ENCODE measurements at places on chromosomes 6 and 20.

DNA sequence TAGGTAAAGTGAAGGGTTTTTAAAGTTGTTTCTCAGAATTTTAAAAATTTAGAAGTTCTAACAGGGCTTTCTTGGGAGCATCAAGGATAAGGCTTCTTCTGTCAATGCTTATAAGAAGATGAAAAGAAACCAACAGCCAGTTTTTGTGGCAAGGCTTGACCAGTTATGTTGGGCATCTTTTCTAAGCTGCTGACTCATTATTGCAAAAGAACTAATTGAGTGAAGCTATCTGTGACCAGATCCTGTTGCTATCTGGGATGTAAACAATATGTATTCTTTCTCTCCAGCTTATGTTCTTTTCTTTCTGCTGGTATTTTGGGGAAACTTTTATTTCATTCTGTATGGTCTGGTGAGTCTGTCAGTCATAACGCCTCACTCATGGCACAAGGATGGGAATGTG lies 643.8 kb downstream of the HDGFL1 start:
- DNase-seq, result no peak

DNA sequence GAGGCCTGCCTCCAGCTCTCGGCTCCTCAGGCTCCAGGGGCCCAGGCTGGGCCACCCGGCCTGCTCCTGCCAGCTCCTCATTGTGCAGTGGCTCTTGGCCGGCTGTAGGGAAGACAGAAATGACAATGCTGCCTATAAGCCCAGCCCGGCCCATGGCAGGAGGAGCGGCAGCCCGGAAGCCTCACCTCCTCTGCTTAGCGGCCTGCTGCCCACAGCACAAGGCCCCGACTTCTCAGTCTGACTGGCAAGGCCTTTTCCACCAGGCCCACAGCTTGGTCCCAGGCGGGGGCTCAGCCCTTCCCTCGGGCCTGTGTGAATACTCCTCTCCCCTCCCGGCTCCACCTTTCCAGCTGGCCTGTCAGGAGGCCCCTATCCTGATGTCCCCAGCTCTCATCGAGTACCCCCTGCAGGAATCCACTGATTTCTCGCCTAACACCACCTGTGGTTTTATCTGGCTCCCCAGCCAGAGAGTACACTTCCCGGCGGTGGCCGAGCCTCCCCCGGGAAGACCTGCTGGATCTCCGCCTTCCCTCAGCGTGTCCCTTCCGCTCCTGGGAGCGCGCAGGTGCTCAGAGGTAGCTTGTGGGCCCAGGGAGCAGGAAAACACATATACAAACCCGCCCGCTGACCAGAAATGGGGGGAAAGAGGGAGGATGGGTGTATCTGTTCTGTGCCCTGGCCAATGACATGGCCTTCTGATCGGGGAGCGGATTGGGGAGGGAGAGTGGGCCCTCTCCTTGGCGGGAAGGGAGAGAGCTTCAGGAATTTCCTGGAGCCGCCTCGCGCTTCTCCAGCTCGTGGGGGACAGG lies 963 bp downstream of the DDRGK1 start:
- DNase-seq, result no peak

- DNase-seq, result no peak
Measured at GRCh38 chr20:35007891-35008290, 52.2 kb downstream of the MYH7B start.

GRCh38 chr6:41571021-41571780 lies 25.0 kb downstream of the FOXP4 start:
- DNase-seq, result no peak

DNA sequence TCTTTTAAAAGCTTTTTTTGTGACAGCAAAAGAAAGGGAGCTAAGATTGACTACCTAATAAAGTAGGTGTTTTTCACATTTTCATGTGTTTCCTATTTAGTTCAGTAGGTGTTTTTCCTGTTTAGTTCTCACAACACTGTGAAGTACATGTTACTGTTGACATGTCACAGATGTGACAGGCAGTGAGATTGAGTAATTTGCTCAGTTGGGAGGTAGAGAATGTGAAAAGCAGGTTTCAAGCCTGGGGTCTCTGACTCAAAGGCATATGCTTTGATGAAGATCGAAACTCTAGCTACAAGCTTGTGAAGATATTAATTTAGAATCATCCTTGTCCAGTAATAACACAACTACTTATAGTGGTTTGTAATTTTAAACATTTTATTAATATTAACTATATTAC lies 43.1 kb downstream of the SLX4IP start:
- no peak for DNase-seq

- DNase-seq, result no peak
Measured at GRCh38 chr20:46631212-46631869, 19.9 kb downstream of the SLC13A3 start.

DNA sequence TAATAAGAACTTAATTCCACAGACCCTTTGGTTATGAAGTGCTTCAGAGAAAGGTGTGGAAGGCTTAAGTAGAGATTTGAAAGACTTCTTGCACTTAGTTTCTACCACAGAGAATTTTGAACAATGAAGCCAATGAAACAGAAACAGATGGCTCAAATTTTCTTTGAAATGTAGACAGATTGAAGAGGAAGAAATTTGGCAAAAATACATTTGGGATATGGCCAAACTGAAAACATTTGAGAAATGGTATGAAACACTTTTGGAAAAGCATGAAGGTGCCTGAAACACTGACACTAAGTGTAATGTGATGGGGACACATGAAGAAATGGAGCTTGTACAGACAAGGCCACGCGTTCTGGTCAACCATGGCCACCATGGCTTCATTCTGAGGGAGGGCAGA lies 272.4 kb upstream of the EXOC2 start:
- peak; percentile 50 for DNase-seq

DNA sequence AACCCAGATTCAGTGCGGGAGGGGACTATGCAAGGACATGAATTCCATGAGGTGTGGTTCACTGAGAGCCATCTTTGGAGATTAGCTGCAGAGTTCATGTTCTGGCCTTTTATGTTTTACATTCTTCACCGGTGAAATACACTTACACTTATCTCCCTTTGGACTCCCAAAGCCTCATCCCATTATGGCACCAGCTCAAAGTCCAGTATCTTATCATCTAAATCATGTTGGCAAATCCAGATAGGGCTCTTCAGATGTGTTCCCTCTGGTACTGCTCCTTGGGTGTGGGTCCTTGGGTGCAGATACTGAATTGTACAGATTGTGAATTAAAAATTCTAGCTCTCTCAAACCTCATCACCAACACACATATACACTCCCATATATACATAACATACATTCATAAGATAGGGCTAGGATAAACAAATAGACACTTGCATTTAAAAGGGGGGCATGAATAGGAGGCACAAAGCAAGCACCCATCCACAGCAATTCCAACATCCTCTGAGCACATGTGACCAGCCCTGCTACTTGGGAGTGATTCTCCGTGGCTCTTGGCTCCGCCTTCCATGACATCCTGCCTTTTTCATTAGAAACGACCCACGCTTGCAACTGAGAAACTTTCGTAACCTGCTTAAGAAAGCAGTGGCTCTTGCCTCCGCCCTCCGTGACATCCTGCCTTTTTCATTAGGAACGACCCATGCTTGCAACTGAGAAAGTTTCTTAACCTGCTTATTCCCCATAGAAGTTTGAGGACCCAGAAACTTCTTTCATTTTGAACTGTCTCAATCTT lies 53.6 kb upstream of the LRRC1 start:
- DNase-seq, result no peak

GRCh38 chr6:335572-335971 lies 43.3 kb downstream of the DUSP22 start:
- no peak for DNase-seq

GRCh38 chr20:20225325-20226043 lies 142.4 kb upstream of the INSM1 start:
- no peak for DNase-seq

DNA sequence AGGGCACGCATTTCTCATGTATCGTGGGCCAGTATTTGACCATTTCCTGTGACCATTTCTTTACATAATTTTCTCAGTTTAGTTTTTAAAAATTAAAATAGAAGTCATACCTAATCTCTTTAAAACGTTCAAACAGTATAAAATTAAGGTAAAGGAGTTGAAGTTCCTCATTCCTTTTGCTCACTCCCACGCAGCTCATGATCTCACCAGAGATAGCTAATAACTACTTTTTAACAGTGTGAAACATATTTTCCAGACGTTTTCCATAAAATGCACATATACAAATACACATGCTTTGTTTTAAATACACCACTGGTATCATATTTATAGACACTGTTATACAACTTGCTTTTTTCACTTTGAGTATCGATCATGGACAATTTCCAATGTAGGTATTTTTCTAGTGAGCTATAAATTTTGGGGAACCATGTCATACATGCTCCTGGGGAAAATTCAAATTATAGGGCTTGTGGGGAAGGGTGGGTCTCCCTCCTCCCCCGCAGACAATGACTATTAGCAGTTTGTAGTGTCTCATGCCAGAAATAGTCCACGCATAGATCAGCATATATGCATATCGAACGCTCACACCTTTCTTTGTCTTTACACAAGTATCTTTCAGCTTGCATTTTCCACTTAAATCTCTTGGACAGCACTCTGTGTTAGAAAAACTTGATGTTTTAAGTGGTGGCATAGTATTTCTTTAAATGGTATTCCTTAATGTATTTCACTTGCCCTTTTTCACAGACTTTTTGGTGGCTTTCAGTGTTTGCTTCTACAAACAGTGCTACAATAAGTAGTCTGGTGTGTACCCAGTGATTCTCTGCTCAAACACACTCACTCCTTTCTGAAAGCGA lies 145.5 kb upstream of the ZNF217 start:
- no peak for DNase-seq

GRCh38 chr6:77448546-77448945 lies 14.7 kb downstream of the HTR1B start:
- DNase-seq, result no peak

DNA sequence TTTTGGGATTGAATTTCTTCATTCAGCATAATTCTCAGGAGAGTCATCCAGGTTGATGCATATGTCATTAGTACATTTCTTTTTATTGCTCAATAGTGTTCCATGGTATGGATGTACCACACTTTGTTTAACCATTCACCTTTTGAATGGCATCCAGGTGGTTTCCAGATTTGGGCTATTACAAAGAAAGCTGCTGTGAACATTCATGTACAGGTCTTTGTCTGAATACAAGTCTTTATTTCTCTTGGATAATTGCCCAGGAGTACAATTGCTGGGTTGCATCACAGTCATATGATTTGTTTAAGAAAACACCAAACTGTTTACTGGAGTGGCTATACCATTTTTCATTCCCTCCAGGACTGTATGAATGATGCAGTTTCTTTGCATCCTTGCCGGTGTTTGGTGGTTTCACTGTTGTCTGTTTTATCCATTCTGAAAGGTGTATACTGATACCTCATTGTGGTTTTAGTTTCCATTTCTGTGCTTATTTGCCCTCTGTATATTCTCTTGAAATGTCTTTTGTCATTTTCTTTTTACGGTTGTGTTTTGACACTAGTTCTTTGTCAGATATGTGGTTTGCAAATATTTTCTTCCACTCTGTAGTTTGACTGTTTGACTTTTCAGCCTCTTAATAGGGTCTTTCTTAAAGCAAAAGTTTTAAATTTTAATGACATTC lies 8.8 kb downstream of the CDKAL1 start:
- DNase-seq, result no peak

- no peak for DNase-seq
Measured at GRCh38 chr6:24358219-24358821, 461 bp upstream of the DCDC2 start.

- no peak for DNase-seq
Measured at GRCh38 chr6:26457264-26457805, 420 bp upstream of the BTN2A1 start.

- no peak for DNase-seq
Measured at GRCh38 chr6:45886776-45887175, 128.9 kb downstream of the CLIC5 start.

GRCh38 chr6:168383062-168383854 lies 57.7 kb upstream of the SMOC2 start:
- DNase-seq, result no peak

DNA sequence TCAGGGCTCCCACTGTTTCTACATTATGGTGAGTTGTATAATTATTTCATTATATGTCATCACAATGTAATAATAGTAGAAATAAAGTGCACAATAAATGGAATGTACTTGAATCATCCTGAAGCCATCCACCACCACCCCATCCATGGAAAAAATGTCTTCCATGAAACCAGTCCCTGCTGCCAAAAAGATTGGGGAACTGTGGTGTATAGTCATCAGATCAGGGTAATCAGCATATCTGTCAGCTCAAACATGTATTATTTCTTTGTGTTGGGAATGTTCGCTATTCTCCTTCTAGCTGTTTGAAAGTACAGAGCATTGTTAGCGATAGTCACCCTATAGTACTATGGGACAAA lies 33.8 kb upstream of the SLC22A23 start:
- DNase-seq, result no peak

DNA sequence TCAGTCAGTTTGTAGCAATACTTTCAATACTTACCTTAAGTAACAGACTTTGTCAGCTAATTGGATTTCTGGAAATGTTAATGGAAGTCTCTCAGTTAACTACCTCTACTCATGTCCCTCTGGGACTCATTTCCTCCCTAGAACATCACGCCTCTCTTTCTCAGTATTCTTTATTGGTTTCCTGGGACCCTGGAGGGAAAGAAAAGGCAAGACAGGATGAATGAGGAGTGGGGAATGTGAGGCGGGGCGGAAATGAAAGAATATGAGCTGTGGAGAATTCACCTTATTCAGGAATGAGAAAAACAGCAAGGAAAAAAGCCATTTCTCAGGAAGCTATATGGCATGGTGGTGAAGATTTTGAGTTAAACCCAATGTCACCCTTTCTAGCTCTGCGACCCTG lies 62.7 kb downstream of the ANKS1A start:
- DNase-seq, result no peak

GRCh38 chr20:23634985-23635767 lies 2.6 kb downstream of the CST3 start:
- no peak for DNase-seq

- peak; percentile 4 for DNase-seq
Measured at GRCh38 chr6:13810688-13811446, 3.5 kb downstream of the MCUR1 start.

GRCh38 chr20:59077705-59078104 lies 35.1 kb upstream of the PRELID3B start:
- no peak for DNase-seq
